Stimulated activated CD8-positive, alpha-beta memory T cell treated with anti-CD3 and anti-CD28 coated beads, Interleukin-7, amount 100 ng/mL, for 24 hours (primary cell): ENCODE measurements at places on chromosomes 13 and 19.

DNA sequence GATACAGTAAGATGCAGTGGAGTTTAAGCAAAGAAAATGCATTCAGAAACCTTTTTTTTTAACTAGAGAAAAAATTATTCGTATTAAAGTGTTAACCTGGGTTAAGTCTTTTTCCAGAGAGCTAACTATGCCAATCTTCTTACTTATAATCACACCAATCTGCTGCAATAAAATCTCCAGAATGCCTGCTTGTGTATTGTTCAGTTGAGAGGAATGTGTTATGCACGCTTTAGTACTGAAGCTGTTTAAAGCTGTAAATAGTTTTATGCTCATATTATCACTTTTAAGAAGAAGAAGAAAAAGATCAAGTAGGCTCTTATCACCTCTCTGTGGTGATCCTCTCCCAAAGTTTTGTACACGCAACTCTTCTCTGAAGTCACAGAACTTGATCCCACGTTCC lies 528.7 kb downstream of the RFC3 start:
- DNase-seq, result no peak

- DNase-seq, result no peak
Measured at GRCh38 chr13:41649659-41650058, 192.3 kb downstream of the RGCC start.

- DNase-seq, result no peak
Measured at GRCh38 chr13:77034881-77035280, 7.9 kb upstream of the FBXL3 start.

DNA sequence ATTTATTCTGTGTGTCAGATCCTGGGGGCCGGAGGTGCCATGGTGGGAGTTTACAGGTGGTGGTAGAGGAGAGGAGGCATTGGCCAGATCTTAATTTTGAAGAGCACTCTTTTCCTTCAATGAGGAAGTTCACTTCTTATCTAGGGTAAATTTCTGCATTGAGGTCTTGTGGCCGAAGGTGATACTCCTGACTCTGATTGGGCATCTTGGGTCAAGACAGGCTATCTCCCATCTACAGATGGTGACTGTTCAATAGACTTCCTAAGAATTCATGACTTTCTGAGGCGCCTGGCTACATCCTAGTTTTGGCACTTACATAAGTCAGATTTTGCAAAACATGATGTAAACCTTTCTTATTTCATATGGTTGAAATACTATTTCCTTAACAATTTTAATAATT lies 135.2 kb downstream of the SUCLA2 start:
- no peak for DNase-seq

DNA sequence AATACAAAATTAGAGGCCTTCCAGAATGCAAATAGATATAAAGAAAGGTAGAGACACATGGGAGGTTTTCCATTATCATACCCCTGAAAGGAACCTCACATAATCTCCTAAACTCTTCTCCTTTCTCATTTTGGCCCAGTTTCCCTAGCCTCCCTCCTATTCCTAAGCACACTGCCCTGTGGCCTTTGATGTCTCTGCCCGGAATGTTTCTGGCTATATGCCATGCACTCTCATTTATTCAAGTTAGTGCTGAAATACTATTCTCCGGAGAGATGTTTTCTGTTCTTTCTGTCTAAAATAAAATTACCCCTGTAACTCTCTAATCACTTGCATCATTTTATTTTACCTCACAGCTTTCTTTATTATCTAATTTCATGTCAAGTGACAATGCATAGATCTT lies 1287.7 kb downstream of the SLITRK5 start:
- no peak for DNase-seq

DNA sequence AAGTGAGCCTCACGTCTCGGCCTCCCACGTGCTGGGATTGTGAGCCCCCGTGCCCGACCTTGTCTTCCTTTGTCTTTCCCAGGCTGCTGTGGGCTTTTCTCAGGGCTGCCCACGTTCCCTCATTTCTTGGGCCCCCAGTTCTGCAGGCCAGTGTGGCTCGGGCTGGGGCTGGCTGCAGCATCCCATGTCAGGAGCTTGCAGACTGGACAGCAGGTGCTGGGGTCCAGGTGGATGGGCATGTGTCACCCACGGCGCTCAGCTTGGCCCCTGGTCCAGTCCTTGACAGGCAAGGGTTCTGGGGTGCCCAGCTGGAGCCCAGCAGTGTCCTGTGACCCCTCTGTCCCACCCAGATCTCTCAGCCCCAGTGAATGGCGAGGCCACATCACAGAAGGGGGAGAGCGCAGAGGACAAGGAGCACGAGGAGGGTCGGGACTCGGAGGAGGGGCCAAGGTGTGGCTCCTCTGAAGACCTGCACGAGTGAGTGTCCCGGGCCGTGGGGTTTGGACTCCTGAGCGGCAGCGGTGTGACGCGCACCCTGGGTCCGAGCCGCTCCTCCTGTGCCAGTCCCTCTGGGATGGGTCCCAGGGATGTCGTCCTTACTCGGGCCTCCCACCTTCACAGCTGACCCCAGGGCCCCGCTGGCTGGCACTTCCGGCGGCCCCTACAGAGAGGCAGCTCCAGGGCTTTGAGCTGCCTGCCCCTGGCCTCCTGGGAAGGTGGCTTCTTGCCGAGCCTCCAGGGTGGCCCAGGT lies 17.3 kb downstream of the PLIN4 start:
- DNase-seq, result no peak

GRCh38 chr19:29489172-29489951 lies 36.4 kb upstream of the VSTM2B start:
- no peak for DNase-seq

DNA sequence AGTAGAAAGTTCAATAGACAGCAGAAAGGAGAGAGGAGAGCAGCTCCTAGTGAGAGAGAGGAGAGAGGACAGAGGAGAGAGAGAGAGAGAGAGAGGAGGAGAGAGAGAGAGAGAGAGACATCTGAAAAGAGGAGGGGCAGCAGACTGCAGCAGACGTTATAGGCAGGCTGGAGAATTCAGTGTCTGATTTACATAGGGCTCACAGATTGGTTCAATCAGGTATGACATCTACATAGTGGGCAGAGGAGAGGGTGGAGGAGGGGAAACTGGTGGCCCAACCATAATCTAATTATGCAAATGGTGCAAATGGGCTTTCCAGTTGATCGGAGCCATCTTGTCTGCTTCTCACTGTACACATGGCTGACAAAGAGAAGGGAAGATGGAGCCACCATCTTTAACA lies 221.3 kb upstream of the TRPC4 start:
- no peak for DNase-seq

DNA sequence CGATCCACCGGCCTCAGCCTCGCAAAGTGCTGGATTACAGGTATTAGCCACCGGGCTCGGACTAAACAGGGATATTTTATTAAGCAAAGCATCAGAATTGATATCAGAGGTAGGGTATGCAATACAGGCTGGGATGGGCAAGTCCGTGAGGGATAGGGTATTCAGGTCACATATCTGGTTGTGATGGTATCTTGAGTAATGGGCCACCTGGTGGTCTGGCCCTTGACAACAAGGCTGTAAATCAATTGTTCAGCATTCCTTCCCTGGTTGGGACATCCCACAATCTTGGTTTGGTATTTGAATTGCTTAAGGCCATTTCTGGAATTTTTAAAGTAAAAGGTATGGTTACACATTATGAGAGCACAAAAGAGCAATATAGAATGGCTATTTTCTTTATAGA lies 1588.0 kb downstream of the SLITRK1 start:
- no peak for DNase-seq

DNA sequence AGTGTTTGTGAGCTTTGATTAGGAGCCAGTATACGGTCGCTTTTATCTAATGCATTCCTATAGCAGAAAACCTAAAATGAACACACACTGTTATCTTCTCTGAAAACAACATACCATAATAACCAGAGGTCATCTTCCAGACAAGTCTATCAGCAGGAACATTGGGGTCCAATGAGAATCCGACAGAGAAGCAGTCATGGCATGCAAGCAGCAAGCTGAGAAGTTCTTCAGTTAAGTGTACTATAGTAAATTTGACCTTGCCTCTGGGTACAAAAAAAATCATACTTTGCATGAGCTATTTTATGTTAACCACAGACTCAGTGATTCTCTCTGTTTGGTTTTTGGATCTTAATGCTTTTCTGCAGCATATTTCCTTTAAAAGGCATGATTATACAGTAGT lies 1505.1 kb downstream of the PCDH9 start:
- DNase-seq, result no peak

DNA sequence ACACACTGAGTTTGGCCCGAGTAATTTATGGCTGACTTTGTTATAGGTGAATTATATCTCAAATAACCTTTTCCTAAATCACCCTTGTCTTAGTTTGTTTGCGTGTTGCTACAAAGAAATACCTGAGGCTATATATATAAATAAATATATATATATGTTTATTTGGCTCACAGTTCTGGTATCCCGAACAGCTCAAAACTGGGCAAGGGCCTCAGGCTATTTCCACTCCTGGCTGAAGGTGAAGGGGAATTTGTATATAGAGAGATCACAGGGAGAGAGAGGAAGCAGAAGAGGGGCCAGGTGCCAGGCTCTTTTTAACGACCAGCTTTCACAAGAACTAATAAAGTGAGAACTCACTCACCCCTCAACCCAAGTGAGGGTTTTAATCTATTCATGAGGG lies 159.9 kb upstream of the STARD13 start:
- DNase-seq, result no peak

GRCh38 chr13:27259831-27260230 lies 8.5 kb downstream of the RPL21 start:
- no peak for DNase-seq

- no peak for DNase-seq
Measured at GRCh38 chr19:13051557-13052165, 51.0 kb downstream of the LYL1 start.

GRCh38 chr19:37963190-37963936 lies 56.4 kb downstream of the SIPA1L3 start:
- DNase-seq, result no peak

DNA sequence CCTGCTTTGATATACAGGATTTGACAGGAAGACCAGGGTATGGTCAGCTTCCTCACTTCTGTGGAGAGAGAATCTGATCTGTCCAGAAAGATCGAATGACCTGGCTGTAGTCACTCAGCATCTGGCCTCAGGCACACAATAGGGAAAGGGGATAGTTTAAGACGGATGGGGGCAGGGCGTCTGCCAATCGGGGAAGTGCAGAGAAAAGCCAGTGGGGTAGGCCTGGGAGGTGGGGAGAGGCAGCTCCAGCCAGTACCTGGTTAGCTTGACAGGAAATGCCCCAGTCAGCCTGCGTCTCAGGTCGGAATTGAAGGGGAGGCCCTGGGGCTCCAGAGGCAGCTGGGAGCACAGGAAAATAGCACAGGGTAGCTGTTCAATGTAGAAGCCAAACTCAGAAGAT lies 12.4 kb downstream of the ZNF444 start:
- no peak for DNase-seq

DNA sequence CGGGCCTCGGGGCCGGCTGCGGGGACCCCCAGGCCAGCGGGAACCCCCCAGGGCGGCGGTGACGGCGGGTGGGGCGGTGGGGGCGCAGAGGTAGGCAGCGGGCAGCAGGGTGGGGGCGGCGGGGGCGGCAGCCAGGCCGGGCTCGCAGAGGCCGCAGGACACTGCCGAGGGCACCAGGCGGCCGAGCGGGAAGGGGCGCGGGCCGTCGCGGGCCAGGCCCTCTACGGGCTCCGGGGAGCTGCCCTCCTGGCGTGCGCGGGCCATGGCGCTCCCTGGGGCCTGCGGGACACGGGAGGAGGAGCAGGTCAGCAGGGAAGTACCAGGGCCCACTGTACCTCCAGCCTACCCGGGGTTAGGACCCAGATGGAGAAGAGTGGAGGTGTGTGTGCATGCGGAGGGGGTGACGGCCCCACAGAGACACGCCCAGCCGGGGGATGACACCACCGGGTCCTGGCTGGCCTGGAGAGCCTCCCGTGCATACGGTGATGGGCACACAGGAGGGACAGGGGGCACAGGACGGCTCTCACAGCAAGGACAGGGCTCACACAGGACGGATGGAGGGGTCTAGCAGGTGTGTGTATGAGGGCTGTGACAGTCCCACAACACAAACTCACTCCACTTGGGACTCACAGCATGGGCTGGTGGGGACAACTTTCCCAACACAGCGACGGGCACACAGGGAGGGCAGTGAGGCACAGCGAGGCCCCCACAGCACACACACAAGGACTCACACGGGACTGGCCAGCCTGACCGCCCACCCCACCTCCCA lies 2.6 kb downstream of the BBC3 start:
- no peak for DNase-seq
